ENCODE measurements at places on chromosomes 3 and 15.

DNA sequence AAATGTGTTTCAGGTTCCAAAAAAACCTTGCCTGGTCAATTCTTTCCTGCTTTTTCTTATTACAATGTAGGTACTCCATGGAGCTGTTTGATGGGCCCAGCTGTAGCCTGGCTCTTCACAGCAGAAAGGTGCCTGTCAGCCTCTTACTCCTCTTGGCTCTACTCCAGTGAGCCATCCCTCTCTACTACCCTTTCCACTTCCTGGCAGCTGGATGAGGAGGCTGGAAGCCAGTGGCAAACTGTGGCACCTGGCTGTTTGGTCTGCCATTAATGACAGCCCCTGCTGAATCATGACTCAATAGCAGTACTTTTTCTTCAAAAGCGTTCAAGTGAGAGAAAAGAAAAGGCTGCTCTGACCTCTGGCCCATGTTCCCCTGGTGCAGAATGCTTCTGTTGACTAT, 618.1 kb downstream of the PYDC2 start:
- DNase-seq, result no peak

GRCh38 chr15:34791701-34792100, 3.6 kb downstream of the ACTC1 start:
- no peak for DNase-seq

DNA sequence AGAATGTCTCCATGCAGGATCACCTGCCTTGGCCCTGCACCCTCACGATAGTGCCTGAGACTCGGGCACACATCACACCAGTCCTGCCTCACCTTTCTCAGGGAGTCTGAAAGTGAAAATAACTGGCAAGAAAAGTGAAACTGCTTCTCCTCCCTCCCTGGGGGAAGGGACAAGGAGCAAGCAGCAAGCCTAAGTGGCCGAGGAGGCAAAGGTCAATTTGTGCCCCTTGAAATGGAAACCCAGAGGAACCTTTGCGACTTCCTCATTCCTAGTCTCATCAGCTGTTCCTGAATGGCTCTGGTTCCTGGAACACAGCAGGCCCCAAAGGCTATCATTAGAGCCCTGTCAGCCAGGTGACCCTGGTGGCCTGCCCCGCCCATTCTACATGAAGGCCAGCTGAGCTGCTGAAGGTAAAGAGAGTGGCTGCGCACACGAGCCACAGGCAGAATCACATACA, 28.0 kb upstream of the SLCO2A1 start:
- no peak for DNase-seq

- no peak for DNase-seq
Measured at GRCh38 chr3:112730210-112730609, 89.3 kb upstream of the CCDC80 start.

- DNase-seq, result peak; percentile 48
Measured at GRCh38 chr15:39624806-39625205, 43.9 kb downstream of the THBS1 start.

- DNase-seq, result no peak
Measured at GRCh38 chr15:37876900-37877299, 57.5 kb upstream of the TMCO5A start.
